ENCODE measurements at places on chromosomes 5 and 9. TPM values are rescaled to one million over a fixed set of nuclear protein-coding genes. Genes with fewer than 3 reads are reported as not detected.

DNA sequence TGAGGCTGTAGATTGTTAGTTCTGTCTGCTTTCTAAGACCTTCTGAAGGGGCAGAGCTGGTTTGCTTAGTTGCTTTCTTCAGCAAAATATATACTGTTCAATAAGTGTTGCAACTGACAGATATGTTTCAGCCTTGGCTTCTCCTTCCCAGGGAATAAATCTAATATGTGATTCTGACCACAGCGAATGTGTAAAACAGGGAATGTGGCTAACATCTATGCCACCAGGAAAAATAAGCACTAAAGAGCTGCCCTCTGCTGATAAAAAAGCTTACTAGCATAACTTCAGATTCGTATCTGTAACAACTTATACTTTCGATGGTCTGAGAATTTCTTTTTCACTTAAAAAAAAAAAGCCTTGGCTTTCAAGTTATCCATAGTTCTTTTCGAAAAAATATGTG is 13.0 kb upstream of the OSMR start:
- no peak for DNase-seq

CBY3 gene
- total RNA-seq: not detected

- no peak for DNase-seq
Measured at GRCh38 chr9:27183131-27183530, 74.1 kb downstream of the TEK start.

GRCh38 chr9:37919246-37919955 is 15.5 kb upstream of the SLC25A51 start:
- no peak for DNase-seq

DNA sequence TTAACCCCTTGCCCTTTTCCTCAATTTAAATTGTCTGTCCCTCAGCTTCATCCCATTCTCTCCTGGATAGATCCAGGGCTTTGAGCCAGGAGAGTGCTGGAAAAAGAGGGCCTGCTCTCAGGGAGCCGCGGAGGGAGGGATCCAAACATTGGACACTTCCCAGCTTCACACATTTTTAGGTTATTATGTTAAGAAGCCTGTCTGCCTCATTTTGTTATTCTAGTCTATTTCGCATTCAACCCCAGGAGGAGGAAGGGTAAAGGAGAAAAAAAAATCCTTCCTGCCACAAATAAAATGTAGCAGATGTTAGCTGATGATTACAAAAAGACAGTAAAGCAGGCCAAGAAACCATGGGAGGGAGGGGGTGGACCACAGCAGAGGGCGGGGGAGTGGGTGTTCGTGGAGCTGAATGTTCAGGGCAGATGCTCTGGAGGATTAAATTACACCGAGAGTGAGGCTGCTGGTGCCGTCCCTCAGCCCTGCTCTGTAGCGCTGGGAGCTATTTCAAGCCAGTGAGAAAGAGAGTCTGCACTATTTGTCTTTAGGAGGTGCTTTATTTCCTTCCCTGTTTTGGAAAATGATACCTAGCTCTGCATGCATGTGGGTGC is 60.6 kb upstream of the ZFR start:
- no peak for DNase-seq

GRCh38 chr5:54900984-54901725 is 84.2 kb downstream of the ESM1 start:
- DNase-seq: no peak

PCDHB7 gene
- 0.37 TPM for total RNA-seq

GRCh38 chr5:38528162-38528703 is 28.2 kb downstream of the LIFR start:
- DNase-seq: no peak

GRCh38 chr5:84438456-84438855 is 53.8 kb upstream of the EDIL3 start:
- DNase-seq: no peak

- peak; percentile 27 for DNase-seq
Measured at GRCh38 chr5:45521067-45521466, 175.1 kb downstream of the HCN1 start.

- no peak for DNase-seq
Measured at GRCh38 chr5:120306303-120306702, 157.8 kb upstream of the PRR16 start.

- DNase-seq: no peak
Measured at GRCh38 chr5:395156-395920, 47.6 kb upstream of the EXOC3 start.

DNA sequence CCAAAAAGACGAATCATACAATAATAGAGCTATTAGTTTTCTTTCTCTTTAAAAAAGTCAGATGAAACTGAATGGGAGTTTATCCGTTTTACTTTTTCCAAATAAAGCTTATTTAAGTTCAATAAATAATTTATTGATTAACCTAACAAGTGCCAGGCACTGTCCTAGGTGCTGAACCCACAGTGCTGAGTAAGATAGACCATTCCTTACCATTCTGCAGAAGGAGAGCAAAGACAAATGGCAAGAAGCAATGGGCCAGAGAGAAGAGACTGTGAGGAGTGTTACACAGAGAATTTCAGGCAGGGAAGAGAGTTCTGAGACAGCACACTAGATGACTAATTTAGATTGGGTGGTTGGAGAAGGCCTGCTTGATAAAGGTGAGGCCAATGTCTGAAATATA is 127.2 kb downstream of the AUH start:
- no peak for DNase-seq

DNA sequence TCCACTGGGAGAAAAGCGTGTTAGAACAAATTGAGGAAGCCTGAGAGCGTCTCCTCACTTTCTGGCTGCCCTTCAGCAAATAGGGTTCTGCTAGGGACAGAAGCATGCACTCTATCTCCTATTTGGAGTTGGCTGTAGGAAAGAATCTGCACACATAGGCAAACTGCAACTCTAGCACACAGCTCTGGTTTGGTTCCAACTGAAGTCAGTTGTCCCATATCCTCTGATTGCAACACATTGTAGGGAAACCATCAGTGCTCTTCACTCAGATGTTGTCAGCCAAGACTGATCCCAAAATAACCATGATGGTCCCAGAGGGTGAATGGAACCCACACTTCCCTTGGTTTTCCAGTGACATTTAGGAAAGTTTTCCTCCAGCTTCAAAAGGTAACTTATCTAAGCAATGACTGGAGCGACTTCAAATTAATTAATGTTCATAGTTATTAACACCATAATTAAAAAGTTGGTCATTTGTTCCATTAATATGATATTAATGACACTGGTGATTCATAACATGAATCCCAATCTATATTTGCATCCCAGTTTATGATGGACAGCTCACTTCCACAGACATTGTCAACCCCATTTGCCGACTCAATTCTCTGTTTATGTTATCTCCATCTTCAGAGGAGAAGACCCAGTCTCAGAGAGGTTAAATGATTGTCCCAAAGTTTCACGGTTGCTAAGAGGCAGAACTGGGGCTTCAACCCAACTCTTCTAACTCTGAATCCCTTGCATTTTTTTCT is 136.7 kb upstream of the ZNF462 start:
- no peak for DNase-seq

- DNase-seq: no peak
Measured at GRCh38 chr5:34616651-34617050, 39.5 kb upstream of the RAI14 start.

GRCh38 chr9:97307500-97308163 is at the start of gene CCDC180:
CCDC180 (plus strand) TSS chr9:97307659; CDS start chr9:97308064, 405 bp downstream.
- DNase-seq: no peak

DNA sequence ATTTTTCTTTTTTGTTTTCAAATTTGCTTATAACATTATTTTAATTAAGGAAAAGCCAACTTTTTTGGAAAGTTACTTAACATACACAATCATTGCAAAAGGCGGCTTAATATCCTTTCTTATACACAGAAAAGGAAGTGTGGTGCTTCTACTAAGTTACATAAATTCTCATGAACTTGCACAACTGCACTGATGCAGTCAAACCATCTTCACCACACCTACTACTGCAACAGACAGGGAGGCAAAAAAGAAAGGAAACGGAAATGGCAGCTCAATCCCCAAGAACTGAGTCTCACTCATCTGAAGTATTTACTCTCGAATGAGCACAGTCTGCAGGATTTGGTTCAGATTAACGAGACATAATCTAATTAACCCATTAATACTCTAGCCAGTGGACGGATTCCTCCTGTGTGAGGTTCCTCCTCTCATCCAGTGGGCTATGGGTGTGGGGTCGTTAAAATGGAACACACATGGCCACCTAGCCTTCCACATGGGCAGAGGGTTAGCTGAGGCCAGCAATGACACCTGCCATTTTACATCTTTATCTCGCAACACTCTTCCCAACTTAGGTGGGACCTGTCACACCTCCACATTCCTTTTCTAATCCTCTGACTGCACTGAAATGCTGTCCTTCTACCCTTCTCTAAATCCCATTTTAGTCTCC is 30.0 kb downstream of the GOLM1 start:
- no peak for DNase-seq

- DNase-seq: no peak
Measured at GRCh38 chr9:99126312-99126711, 21.4 kb downstream of the TGFBR1 start.

- DNase-seq: no peak
Measured at GRCh38 chr5:76513476-76513875, 109.7 kb downstream of the F2RL2 start.

DNA sequence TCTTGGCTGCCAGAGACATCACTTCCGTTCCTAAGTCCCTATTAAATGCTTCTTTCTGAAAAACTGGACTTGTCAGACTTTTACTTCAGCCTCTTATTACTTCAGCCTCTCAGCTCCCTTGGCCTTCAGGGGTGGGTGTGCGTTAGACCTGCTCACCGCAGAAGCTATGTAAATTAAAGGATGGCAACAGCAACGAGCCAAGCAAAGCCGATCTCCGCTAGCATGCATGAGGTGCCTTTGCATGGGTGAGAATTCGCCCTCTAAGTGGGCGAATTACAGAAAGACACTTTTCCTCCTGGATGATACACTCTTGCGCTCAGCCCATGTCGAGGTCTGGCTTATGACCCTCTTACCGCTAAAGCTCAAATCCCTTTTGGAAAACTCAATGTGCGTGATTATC is 10.9 kb upstream of the IL3 start:
- no peak for DNase-seq

GRCh38 chr9:10104774-10105173 is 508.0 kb downstream of the PTPRD start:
- no peak for DNase-seq

DNA sequence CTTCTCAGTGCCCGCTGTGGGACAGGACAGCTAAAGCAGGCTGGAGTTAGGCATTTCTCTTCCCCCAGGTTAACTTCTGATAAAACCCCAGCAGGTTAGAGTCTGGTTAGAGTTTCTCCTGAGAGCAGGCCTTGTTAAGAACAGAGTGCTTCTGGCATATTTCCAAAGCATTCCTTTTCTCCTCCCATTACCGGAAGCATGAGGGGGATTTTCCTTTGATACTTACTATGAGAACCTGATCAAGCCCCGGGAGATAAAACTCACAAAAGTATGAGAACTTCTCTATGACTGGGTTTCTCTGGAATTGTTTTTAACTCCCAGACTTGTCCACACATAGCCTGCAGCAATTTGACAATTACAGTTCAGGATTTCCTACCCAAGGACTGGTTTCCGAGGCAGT is 77.4 kb upstream of the MAST4 start:
- DNase-seq: no peak

DNA sequence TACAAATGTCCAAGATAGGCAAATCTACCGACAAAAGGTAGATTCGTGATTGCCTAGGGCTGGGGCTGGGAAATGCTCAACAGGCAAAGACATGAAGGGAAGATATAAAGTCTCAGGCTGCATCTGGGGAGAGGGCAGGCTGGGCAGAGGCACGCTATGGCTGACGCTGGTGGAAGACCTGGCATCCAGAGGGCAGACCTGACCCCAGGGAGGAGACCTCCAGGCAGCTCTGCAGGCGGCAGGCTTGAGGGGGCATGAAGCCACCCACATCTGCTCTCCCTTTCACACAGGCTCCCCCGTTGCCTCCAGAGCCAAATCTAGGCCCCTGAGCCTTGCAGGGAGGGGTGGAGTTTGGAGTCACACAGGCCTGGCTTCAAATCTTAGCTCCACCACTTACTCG is 145.5 kb downstream of the PAX5 start:
- no peak for DNase-seq

- no peak for DNase-seq
Measured at GRCh38 chr9:83444110-83444509, 94.1 kb downstream of the FRMD3 start.

DNA sequence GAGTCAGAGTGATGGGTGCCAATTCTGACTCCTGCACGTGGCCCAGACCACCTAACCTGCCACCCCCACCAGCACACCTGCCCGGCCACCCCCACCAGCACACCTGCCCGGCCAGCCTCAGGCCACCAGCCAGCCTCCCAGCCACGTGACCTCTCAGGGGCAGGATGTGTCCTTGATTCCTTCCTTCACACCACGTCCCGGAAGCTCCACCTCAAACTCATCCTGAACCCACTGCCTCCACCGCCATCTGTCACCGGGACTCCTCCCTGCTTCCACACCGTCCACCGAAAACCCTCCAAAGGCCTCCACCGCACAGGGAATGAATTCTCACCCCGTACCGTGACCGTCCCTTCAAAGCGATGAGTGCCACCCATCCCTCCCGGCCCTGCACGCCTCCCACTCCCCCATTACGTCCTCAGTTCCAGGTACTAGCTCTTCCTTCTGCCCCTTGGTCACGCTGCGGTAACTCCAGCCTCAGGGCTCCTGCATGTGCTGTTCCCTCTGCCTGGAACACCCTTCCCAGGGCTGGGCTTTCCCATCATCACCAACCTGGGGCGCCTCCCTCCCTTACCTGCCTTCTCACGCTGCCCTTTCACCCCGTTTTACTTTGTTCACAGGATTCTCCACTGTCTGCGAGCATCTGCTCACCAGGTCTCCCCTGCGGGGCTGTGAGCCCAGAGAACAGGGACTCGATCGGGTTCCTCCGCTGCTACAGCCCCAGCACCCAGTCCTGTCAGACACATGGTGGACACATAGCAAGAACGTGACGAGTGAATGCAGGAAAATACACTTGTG is 82.9 kb downstream of the ADAMTS2 start:
- no peak for DNase-seq

- peak; percentile 57 for DNase-seq
Measured at GRCh38 chr9:134689321-134690181, 47.9 kb downstream of the COL5A1 start.

DNA sequence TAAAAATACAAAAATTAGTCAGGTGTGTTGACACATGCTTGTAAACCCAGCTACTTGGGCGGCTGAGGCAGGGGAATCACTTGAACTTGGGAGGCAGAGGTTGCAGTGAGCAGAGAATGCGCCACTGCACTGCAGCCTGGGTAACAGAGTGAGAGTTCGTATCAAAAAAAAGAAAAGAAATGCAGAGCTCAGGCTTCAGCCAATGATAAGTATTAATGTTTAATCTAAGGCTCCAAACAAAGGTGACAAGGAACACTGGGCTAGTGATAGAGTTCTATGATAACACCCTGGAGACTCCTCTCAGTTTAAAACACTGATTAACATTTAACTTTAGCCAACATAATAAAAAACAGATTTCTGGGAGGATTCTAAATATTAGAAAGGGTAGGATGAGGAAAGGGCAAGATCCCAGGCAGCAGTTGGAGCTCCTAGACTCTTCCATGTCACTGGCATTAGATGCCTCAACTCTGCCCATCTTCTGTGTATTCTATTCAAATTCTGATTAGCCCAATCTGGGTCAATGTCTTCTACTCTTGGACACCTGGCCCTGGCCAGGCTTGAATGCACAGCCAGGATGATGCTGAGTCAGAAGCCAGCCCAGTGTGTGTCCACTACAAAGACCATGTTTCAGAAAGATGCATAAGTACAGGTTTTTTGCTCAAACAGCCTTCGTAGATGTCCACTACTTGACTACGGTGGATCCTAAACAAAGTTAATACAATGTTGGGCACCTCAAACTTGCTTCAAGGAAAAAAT is 91.0 kb upstream of the FAM169A start:
- DNase-seq: no peak

Measured in Calu3 (cell line).